Pancreas (tissue), 10 donors: ENCODE measurements at places on chromosomes 7 and 10. TPM values are rescaled to one million over a fixed set of nuclear protein-coding genes. Genes with fewer than 3 reads are reported as not detected.

The ADARB2 gene
- 10.1 TPM for polyA plus RNA-seq

The MRM2 gene
- 12.3 TPM for polyA plus RNA-seq

The TUBB8 gene
- 0.46 TPM for polyA plus RNA-seq

DNA sequence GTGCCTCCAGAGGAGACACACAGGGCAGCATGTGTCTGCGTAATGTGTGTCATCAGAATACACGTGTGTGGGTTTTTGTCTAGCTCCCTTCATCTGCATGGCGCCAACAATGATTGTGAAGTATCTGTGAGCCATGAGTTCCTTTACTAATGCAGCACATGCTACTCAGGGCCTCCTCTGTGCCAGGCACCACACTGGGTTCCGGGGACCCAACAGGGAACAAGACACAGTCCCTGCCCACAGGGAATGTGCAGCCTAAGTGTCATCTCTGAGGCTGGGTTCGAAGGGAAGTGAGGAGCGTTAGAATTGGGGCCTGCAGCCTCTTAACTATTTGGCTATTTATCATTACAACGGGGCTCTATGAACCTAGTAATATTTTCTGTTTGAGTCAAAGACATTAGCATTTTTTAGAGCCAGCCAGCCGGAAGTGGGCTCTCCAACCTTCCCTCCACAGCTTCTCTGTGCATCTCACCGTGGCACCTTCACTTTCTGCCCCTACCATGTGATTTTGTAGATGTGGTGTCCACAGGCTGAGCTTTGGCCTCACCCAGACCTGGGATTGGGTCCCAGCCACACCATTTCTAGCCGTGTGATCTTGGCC is 43.9 kb upstream of the SRGN start:
- DNase-seq, result no peak

DNA sequence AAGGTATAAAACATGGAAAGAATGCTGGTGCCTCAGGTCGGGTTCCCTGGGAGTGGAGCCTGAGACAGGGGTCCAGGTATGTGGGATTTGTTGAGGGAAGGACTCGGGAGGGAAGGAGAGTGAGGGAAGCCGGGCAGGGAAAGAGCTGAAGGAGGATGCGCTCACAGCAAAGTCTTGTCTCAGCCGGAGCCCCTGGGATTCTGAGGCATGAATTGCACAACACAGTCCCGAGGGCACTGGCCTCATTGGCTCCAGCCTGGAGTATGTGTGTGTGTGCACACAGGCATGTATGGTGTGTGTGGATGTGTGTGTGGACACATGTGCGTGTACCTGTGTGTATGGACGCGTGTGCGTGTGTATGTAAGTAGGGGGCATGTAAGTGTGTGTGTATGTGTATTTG is 87.4 kb downstream of the WDFY4 start:
- no peak for DNase-seq

DNA sequence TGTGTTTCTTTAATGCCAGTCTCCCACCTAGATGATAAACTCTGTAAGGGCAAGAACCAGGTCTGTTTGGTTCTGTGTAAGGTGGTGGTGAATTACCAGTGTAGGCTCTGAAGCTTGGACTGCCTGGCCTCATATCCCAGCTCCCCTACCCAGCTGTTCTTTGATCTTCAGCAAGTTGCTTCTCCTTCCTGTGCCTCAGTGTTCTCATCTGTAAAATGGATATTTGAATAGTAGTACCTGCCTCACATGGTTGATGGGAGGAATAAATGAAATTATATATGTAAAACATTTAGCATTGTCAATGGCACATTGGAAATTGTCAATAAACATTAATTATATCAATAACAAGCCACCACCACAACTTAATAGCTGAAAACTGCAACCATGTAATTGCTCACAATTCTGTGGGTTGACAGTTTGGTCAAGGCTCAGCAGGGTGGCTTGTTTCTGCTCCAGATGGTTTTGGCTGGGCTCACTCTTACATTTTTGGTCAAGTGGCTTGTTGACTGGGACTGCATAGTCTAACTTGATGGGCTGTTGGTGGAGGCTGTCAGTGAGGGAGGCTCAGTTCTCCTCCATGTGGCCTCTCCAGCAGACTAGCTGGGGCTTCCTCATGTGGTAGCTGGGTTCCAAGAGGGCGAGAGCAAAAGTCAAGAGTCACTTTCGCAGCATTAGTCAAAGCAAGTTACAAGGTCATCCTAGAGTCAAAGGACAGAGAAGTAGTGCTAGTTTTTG is 84.5 kb upstream of the DUSP5 start:
- DNase-seq, result no peak

DNA sequence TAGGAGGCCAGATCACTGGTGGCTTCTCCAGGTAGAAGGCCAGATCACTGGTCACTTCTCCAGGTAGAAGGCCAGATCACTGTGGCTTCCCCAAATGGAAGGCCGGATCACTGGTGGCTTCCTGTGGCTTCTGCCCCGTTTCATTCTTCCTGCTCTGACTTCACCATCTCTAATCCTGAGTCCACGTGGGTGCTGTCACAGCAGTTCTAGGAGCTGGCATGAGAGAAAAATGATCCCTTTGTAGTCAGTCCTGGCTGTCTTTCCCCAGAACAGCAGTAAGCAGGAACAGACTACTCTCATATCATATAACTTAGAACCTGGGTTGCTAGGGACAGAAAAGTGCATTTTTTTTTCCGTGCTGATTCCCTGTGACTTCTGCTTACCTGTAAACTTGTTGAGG is 90.9 kb downstream of the ACTR3B start:
- DNase-seq, result no peak

GRCh38 chr10:114033566-114033965 is 10.1 kb upstream of the ADRB1 start:
- DNase-seq, result no peak
